ENCODE measurements at places on chromosomes 4 and X.

- DNase-seq: no peak
Measured at GRCh38 chrX:108362026-108362425, 76.2 kb downstream of the COL4A6 start.

GRCh38 chrX:136574548-136574947 lies 42.5 kb downstream of the VGLL1 start:
- no peak for DNase-seq

GRCh38 chr4:125011646-125012045 lies 299.1 kb upstream of the ANKRD50 start:
- DNase-seq: no peak

GRCh38 chr4:101157415-101158133 lies 189.8 kb downstream of the PPP3CA start:
- DNase-seq: no peak

DNA sequence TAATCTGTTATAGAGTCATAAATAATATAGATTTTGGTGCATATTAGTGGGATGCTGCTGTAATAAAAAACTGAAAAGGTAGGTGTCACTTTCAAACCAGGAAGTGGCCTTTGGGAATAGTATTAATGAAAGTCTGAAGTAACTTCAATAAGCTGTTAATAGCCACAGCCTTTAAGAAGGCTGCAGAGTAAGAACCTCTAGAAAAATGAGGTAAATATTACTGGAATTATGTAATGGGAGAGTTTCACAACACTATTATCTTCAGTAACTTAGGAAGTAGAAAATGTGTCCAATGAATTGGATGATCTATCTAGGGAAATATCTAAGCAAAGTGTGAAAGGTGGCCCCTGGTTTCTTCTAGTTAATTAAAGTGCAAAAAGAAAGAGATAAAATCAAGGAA lies 104.7 kb downstream of the NCAPG start:
- no peak for DNase-seq

DNA sequence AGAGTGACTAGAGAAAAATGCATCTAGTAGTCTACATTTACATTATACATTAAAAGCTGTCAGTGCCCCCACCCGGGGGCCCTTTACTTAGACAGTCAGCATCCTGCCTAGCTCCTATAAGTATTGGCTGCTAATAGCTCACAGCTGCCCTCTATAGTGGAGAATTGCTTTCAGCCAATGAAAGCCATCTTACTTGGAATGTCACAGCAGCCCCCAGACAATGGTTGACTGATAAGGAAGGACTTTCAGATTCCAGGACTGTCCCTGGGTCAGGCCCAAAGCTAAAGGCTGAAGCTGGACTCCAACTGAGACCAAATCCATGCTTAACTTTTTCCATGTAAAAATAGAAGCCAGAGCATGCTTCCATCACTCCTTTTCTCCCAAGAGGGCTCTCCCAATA lies 196.9 kb downstream of the ANKRD50 start:
- DNase-seq: no peak

GRCh38 chr4:185396724-185397385 lies at the start of gene ANKRD37:
Gene ANKRD37, plus strand, starts transcription at chr4:185396841. Its CDS starts 83 bp downstream, at chr4:185396924.
- DNase-seq: no peak

GRCh38 chr4:125191232-125191631 lies 123.5 kb upstream of the FAT4 start:
- DNase-seq: no peak

GRCh38 chr4:141898346-141898745 lies 262.0 kb downstream of the IL15 start:
- DNase-seq: no peak

DNA sequence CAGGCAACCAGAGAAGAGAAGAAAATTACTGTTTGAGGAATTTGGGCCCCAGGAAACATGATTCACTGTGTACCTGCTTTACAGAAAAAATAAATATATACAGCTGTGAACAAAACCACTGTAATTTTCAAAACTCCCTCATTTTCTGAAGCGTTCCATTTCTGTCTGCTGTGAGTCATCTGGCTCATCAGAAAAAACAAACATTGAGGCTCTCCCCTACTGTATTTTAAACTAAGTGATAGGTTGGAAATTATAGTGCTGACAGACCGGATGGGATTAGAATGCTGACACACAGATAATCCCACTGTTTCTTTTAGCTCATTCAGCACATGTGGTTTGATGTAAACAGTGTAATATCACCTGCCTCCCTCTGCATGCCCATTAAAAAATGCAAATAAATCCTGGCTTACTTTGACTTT lies 847.0 kb downstream of the TRIML1 start:
- no peak for DNase-seq

DNA sequence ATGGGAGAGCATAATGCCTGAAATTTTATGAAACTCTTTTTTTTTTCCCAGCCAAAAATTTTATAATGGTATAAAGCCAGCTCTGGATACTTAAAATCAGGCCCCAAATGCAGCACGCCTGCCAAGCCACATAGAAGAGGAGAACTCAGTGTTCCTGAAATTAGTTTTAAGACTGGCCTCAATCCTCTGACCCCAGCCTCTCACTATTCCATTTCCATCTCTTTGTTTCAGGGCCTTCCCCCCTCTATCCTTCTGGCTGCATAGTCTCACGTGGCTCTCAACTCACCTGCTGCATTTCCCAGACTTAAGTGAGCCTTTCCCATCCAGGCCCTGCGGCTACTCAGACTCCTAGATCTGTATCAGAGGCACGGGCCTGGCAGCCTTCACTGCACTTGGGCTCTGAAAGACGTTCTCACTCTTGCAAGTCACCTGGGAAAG lies 5.2 kb upstream of the CBR4 start:
- DNase-seq: no peak

DNA sequence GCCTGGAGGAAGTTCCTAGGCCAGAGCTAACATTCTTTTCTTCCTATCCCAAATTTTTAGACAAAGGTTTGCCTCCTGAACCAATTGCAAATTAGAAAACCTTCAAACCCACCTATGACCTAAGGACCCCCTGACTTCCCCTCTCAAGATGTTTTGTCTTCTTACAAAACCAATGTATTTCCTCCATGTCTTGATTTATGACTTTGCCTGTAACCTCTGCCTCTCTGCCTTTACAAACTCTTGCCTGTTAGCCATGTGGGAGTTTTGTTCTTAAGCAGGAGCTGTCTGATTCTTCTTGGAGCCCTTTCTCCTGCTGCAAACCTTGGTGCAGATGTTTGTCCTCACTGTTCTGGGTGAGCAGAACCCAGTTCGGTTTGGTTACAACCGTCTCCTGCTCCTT lies 222.3 kb upstream of the BOD1L1 start:
- no peak for DNase-seq

GRCh38 chr4:151389311-151389710 lies 19.7 kb upstream of the FHIP1A start:
- no peak for DNase-seq

GRCh38 chr4:164056426-164057142 lies 562.1 kb downstream of the TMA16 start:
- no peak for DNase-seq

DNA sequence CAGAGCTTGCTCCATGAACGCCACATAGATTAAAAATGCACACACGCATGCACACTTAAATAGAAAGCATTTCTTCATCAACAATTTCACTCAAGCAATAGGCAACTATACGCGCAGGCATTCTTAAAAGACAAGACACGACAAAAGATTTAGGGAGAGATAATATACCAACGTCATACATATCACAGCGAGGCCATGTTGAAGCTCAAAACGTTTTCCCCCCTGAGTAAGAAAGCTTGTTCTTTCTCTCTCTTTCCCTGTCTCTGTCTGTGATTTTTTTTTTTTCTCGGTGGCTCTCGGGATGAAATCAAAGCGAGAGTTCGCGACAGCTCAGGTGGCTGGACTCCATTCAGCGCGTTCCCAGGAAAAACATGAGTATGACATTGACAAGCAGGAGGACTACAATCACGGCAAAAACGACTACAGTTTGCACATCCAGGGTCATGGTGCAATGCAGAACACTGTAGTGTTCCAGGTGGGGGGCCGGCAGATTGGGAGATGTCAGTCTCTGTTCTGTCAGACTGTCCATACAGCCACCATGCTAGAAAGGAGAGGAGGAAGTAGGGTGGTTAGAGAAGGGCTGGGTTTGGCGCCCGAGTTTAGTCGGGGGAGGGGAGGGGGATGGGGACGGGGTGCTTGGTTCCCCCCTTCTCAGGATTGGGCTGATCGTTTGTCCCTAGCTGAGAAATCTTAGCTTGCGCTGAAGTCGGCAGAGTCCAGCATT lies 30.7 kb downstream of the ARHGEF9 start:
- peak; percentile 4 for DNase-seq

- no peak for DNase-seq
Measured at GRCh38 chr4:52687696-52688095, 28.6 kb upstream of the USP46 start.

DNA sequence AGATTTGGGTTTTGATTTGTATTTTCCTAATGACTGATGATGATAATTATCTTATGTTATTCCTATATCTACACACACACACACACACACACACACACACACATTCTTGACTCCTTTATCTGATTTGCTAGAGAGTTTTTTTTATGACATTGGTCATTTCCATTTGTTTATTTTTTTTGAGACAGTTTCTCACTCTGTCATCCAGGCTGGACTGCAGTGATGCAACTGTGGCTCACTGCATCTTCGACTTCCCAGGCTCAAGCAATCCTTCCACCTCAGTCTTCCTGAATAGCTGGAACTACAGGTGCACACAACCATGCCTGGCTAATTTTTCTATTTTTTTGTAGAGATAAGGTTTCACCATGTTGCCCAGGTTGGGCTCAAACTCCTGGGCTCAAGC lies 6.7 kb downstream of the ZNF81 start:
- DNase-seq: no peak
